ENCODE measurements at places on chromosomes 3 and 15. TPM values are rescaled to one million over a fixed set of nuclear protein-coding genes. Genes with fewer than 3 reads are reported as not detected.

DNA sequence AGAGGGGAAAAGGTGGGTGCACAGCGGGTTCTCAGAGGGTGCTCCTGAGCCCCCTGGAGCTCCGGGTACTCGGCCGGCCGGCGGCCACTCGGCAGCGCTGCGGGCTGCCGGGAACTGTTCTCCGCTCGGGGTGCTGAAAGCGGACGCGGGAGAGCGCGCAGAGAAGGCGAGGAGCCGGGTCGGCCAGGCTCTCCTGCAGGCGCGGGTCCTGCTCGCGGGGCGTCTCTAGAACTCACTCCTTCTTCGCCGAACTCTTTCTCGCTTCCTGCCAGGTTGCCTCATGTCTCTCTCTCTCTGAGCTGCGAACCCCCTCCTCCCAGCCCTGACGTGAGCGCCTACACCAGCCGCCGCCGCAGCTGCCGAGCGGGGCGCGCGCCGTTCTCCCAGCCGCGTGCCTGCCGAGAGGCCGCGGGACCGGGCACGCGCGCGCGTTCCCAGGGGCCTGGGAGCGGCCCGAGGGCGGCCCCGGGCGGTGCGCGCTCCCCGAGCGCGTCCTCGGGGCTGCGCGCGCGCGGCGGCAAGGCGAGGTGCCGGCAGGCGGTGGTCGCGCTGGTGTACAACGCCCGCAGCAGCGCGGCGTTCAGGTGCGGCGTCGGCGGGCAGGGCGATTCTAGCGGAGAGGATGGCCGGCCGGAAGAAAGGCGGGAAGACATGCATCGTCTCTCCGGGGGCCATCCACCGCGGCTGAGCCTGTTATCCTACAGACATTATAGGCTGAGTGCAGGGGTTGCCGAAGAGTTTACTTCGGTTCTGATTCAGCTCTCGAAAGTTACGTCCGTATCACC, at the start of gene PEX5L:
Gene PEX5L (minus strand): TSS at position 267 of the 785 bp plus-strand sequence. CDS start 338 bp downstream, outside the sequence.
- peak; percentile 87 for DNase-seq

DNA sequence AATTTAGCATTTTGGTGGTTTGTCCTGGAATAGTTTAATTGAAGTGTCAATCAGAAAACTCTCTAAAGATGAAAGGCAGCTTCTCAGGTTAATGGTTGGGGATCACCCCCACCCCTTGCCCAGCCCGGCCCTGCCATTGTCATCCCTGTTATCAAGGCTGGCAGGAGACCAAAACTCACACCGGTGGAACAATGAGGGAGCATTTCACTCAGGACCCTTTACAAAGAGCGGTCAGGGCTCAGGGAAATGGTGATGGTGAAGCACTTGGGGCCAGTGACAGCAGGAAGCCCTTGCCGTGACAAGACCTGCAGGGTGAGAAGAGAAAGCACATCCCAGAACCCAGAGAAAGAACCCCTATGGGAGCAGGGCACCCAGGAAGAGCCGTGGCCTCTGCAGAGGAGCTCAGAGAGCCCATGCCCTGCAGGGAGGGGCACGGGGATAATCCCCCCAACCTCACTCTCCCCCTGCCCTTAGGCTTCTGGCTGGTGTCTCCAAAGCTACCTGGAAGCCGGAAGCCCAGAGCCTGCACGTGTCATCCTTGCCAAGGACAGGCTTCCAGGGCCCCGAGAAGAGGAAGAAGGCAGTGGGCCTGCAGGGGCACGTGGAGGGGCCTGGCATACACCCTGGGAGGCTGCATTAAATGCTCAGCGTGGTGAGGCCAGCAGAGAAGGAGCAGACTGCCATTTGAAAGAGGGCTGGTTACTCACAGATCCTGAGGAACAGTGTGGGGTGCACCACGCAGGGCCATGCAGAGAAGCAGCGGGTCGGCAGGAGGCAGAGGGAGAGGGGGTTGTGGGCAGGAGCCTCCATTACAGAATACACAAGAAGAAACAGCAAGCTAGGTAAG, 80.6 kb upstream of the PRR20G start:
- no peak for DNase-seq

- DNase-seq = no peak
Measured at GRCh38 chr3:124763644-124764358, 33.5 kb downstream of the UMPS start.

DNA sequence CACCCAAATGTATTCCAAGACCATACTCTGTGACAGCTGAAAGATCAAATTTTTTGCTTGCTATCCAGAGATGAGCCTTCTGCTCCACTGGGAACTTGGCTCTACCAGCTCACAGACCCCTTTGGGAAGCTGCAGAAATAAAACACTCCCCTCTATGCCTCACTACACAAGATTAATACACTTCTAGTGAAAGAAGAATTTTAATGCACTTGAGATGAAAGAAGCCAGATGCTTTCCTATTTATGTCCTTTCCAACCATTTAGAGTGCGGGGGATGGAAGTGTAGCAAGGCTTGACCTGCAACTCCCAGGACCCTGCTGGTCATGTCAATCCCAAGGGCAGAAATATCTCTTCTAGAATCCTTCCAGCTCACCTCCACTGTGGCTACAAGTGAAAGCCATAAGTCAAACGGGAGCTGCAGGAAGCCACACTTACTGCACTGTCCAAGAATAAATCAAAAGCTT, 34.7 kb downstream of the ANXA2 start:
- DNase-seq = no peak

DNA sequence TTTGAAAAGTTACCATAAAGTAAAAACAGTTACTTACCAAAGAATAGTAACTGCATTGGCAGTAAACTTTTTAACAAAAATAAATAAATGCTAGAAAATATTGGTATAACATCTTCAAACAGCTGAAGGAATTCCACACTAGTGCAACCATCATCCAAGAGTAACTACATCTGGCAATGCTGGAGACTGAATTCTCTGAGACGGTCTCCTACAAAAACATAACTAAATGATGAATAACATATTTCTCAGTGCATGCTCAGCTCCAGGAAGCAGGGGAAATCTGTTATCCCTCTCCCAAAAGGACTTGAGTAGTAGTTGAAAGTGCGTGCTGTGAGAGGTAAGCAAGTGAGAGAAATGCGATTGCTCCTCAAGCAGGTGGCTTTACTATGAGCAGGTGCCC, 526.8 kb upstream of the CCDC54 start:
- DNase-seq = no peak

The FAM227B gene
- 3.0 TPM for total RNA-seq

The KCNAB1 gene
- 0.21 TPM for total RNA-seq

The BLM gene
- total RNA-seq = 2.7 TPM

The ZNF717 gene
- total RNA-seq = 8.6 TPM

The PP2D1 gene
- total RNA-seq = not detected
